Naive thymus-derived CD4-positive, alpha-beta T cell (primary cell): ENCODE measurements at places on chromosomes 4 and X.

GRCh38 chrX:48899078-48899410 is 1.3 kb downstream of the PQBP1 start:
- no peak for DNase-seq

DNA sequence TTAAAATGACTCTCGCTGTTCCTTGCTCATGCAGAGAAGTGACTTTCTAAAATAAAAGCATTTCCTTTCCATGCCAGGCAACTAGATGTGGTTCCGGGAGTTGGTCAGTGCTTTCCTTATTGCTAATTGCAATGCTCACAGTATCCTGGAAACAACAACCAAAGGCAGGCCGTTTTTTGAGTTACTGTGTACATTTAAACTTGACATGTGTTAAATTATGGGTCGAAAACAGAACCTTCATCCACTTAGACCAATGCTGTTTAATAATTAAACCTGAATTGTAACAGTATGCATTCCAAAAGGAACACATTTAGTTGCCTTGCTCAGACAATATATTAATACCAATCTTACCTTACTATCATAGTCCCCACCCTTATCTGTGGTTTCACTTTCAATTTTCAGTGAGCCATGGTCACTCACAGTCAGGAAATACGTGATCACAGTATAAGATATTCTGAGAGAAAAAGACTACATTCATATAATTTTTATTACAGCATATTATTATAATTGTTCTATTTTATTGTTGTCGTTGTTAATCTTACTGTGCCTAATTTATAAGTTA is 102.6 kb downstream of the HS6ST2 start:
- DNase-seq, result no peak

GRCh38 chr4:83417566-83417965 is 38.1 kb downstream of the HELQ start:
- DNase-seq, result no peak

GRCh38 chr4:105709081-105709450 is 482 bp downstream of the GSTCD start:
- no peak for DNase-seq
